ENCODE measurements at places on chromosomes 16 and 17. TPM values are rescaled to one million over a fixed set of nuclear protein-coding genes. Genes with fewer than 3 reads are reported as not detected.

TBC1D26 gene
- polyA plus RNA-seq = not detected

SCGB1C2 gene
- not detected for polyA plus RNA-seq

IRF8 gene
- not detected for polyA plus RNA-seq

USH1G gene
- polyA plus RNA-seq = not detected

AATK gene
- polyA plus RNA-seq = 0.29 TPM

SMPD3 gene
- 0.07 TPM for polyA plus RNA-seq

NGFR gene
- 0.10 TPM for polyA plus RNA-seq

HYDIN gene
- 0.65 TPM for polyA plus RNA-seq

DNA sequence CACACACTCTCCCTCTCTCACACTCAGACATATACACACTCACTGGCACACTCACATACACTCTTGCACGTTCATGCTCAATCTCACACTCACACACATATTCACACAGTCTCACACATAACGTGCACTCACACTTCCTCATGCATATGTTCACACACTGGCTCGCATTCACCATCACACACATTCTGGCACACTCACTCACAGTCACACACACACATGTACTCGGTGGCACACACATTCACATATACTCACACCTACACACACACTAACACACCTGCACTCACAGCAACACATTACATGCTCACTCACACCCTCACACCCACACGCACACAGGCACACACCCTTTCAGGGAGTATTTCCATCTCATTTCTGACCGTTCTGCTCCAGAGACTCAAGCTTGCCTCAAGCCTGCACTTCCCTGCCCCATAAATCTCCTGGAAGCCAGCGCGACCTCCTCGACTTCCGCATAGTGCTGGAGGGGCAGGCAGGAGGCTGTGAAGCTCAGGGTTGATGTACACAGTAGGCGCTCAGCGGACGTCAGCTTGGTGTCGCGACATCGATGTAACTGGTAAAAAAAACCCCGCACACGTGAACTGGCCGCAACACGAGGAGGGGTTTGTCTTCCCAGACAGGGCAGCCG, 66.7 kb upstream of the FOXF1 start:
- no peak for DNase-seq

DNA sequence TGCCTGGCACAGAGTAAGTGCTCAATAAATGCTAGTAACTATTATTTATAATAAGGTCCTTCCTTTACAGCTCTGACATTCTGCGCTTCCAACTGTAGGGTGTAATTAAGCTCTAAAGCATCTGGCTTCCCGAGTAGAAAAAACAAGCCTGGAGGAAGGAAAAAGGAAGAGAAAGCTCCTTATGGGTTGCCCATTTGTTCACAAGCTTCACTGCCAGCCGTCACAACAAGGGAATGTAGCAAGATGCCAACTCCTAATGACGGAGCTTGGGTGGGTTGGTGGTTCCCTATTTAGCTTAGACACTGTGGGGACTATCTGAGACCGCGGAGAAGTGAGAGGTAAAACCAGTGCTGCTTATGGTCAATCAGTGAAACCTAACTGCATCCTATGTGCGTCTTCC, 7.3 kb upstream of the RPRML start:
- DNase-seq = no peak

DNA sequence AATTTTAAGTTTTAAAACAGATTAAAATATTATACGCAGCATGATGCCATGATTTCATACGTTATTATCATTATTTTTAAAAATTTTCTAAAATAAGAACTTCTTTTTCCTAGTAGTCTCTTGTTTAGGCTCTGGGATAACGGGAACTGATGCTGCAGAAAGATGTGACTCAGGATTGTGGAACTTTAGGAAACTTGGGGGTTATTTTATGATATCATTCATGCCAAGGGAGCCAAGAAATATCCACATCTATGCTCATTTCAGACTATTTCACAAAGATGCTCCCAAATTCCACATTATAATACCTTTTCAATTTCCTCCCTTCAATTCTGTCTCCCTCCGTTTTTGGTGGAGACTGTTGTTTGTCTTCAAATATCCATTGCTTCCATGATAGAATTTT, 236.4 kb downstream of the HS3ST3A1 start:
- DNase-seq = no peak

- no peak for DNase-seq
These were observed 118.2 kb upstream of the SMURF2 start for GRCh38 chr17:64780096-64781013.

GRCh38 chr16:2484898-2485508, 10.1 kb downstream of the TBC1D24 start:
- DNase-seq = no peak

DNA sequence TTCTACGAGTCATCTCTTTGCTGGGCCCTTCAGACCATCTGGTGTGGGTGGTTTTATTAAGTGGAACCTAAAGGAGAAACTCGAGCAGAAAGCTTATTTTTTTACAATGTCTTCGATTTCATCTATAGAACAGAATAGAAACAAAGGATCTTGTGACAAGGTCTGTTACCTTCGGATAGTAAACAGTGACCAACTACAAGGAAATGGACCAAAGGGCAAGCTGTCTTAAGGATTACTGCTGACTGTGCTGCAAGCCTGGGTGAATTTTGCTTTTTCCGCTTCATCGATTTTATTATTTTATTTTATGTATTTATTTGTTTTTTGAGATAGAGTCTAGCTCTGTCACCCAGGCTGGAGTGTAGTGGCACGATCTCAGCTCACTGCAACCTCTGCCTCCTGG, 348.9 kb upstream of the ERCC4 start:
- DNase-seq = no peak
